ENCODE measurements at places on chromosomes 3 and 15.
A peak's percentile ranks its signal among the peaks of the same experiment; 100 is the strongest.

- DNase-seq: no peak
These were observed 145.9 kb upstream of the GALNT15 start for GRCh38 chr3:16028604-16029003.

- DNase-seq: peak; percentile 15
These were observed 109.2 kb downstream of the CD47 start for GRCh38 chr3:107981471-107982111.

- no peak for DNase-seq
These were observed 29.5 kb upstream of the CCDC54 start for GRCh38 chr3:107347751-107348150.

DNA sequence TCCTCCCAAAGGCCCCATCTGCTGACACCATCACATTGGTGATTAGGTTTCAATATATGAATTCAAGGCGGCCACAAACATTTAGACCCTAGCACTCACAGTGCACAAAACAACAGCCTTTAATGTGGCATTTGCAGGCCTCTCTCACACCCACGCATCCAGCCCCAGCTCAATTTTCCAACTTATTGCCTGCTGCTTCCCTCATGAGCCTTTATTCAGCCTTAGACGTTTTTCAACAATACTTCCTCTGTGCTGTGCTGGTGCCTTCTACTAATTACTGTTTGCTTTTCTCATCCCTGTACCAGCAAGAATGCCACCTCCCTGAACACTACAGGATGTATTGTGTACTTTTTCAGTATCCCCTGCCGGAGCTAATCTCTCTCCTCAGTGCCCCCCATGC, 334.6 kb downstream of the GABRB3 start:
- no peak for DNase-seq

DNA sequence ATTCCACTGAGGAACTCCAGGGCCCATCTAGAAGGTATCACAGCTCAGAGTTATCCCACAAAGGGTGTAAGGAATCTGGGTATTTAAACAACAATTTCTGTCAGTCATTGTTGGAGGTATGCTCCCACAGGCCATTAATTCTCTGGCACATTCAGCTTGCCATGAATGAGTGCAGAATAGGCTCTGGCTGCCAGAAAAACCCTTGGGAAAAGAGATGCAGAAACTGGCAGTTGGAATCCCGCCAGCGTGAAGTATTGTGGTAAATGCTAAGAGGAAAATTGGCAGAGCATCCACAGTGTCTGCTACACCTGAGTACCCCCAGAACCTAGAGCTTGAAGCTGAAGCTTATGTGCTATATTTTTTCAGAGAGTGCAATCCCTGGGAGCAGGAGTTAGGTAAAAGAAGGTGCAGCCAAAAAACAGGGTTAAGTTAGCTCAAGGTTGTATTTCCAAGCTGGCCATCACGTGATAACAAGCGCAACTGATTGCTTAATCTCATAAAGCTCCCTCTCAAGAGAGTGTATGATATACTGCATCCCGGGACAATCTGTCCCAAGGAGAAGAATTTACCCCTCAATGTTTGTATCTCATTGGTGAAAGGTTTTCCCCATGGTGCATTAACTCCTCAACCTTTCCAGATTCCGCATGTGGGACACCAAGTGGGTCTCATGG, 94.2 kb upstream of the ACP3 start:
- DNase-seq: no peak

- DNase-seq: no peak
These were observed 150.8 kb downstream of the TMEM108 start for GRCh38 chr3:133188996-133189395.

GRCh38 chr3:186646106-186646505, 5.9 kb downstream of the FETUB start:
- DNase-seq: no peak

DNA sequence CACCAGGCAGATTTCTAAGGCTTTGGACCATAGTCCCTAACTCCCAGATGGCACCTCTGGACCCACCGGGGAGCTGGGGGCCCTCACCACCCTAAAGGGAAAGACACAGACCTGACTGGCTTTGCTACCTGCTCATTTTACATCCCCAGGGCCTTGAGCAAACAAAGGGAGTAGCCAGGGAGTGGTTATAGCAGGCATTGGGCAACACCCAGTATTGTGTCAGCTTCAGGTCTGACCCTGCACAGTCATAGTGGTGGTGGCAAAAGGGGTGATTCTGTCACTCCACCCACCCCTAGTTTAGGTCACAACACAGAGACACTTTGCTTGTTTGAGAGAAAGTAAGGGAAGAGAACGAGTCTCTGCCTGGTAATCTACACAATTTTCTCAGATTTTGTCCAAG, 352.5 kb downstream of the DIPK2A start:
- no peak for DNase-seq

- DNase-seq: no peak
These were observed 29.0 kb upstream of the HHATL start for GRCh38 chr3:42731476-42732195.

DNA sequence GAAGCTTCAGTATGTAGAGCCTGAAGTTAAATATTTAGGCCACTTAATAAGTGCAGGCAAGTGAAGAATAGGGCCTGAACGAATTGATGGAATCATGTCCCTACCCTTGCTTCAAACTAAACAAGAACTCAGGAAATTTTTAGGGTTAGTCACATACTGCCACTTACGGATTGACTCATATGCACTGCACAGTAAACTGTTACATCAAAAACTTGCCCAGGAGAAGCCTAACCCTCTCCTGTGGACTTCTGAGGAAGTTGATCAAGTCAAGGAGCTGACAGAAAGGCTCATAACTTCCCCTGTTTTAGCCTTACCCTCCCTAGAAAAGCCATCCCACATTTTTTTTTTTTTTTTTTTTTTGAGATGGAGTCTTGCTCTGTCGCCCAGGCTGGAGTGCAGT, 20.6 kb upstream of the KBTBD12 start:
- no peak for DNase-seq

DNA sequence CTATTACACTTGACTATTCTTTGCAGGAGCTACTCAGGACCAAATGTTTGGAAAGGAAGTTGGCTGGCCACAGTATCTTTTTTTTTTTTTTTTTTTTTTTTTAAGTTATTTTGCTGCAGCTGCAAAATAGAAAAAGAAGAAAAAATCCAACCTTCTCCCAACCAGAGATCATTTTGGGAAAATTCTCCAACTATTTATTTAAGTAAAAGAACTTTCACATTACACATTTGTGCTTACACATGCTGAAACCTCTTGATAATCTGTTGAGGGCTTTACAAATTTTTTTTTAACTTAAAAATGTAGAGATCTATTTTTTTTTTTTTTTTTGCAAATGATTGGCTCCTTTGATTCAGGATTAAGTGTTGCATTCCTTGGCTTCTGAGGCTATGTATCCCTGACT, 148.0 kb downstream of the POLR2M start:
- no peak for DNase-seq

- no peak for DNase-seq
These were observed 62.7 kb upstream of the SLCO3A1 start for GRCh38 chr15:91790836-91791235.

DNA sequence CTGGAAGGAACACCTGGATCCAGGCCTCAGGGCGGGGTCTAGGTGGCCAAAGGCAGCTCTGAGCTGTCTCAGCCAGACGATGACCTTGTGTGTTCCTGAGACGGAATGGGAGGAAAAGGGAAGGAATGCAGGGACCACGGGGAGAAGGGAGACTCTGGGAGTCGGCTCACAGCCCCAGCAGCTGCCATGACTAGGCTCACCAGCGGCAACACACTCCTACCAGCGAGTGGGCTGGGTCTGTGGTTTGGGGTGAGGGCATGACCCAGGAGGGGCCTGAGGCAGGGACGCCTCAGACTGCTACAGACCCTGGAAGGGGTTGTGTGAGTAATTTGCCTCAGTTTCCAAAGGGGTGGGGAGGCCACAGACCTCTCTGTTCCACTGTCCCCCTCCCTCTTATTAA, 19.8 kb downstream of the IQSEC1 start:
- DNase-seq: no peak

- no peak for DNase-seq
These were observed 1092.5 kb upstream of the EPHA6 start for GRCh38 chr3:95721938-95722337.

GRCh38 chr3:11230125-11230524, 42.1 kb upstream of the ATG7 start:
- DNase-seq: no peak

- DNase-seq: no peak
These were observed 46.4 kb downstream of the ST3GAL6 start for GRCh38 chr3:98809557-98809956.

DNA sequence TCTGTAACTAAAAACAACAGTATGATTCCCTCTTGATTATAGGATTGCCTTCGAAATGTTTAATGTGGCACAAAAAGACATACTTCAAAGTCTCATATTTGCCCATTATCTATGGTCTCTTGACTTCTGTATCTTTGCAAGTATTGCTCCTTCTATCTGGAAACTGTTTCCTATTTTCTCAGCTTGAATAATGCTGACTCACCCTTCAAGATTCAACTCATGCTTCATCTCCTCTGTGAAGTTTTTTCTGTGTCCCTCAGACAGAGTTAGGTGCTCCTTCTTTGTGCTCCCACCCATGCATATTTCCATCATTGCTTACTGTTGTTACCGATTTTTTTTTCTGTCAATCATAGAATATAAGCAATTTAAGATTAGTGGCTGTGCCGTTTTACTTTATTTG, 192.8 kb upstream of the ROBO1 start:
- DNase-seq: no peak

DNA sequence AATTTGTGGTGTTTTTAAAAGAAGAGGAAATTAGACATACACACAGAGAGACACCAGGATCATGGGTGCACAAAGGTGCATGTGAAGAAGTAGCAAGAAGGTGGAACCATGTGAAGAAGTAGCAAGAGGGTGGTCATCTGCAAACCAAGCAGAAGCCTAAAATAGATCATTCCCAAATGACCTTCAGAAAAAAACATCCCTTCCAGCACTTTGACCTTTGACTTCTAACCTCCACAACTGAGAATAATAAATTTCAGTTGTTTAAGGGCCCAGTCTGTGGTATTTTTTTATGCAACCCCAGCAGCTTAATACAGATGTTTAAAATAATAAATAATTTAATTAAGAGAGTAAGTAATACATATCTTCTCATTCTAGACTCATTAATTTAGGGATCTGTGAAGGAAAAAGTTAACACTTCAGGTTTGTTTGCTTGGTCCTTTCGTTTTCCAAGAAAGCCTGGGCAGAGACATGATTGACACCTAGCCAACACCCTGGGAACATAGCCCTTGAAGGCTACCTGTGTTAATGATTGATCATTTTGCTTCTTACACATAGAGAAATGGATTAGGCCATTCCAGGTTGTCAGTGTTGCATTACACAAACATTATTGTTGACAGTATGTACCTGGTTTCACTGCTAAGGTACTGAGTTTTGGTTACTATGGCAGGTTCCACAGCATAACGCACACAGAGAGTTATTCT, 1331.2 kb upstream of the GBE1 start:
- no peak for DNase-seq

GRCh38 chr15:82093774-82094211, 48.0 kb upstream of the MEX3B start:
- DNase-seq: no peak

- no peak for DNase-seq
These were observed 3.2 kb upstream of the BCL2L10 start for GRCh38 chr15:52115598-52116427.

GRCh38 chr15:66296186-66296585, 2.8 kb downstream of the DIS3L start:
- DNase-seq: no peak

DNA sequence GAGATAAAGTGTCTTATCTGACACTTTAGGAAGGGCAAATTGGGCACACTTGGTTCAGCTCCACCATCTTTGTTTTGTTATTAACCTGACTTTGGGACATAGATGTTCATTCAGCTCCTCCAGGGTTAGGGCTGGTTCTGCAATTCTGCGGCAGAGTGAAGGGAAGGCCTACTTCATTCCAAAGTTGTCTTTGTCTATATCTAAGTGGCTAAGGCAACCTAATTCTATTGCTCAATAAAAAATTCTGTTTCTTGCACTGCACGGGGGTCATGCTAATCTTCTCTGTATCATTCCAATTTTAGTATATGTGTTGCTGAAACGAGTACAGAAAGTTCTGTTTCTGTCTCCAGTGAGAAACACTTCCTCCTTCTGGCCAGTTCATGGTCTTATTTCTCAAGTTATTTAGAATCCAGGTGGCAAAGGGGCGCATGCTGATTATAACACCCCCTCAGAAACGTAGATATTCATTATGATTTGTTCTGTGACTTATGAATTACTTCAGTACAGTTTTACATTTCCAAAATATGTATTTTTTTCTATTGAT, 53.5 kb downstream of the PFN2 start:
- no peak for DNase-seq

DNA sequence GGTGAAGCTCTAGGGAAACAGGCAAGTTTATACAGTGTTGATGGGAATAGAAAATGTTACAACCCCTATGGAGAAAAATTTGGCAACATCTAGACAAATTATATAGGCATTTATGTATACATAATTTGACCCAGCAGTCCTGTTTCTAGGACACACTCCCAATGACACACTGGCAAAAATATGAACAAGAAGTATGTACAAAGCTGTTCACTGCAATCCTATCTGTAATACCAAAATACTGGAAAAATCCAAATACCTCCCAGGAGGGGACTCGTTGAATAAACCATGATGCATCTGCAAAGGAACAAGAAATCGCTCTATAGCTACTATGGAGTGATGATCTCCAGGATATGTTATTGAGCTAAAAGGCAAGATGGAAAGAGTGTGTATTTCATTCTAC, 8.5 kb downstream of the BFSP2 start:
- no peak for DNase-seq

DNA sequence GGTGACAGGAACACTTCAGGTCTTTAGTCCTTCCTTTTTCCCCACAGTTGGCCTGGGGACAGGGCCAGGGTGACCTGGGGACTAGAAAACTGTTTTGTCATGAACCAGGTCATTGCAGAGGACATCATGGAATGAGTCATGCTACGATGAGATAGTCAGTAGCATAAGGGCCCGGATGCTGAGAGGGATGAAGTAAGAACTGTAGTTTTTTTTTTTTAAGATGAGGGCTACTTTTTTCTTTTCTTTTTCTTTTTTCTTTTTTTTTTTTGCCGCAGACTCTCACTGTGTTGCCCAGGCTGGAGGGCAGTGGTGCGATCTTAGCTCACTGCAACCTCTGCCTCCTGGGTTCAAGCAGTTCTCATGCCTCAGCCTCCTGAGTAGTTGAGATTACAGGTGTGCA, 8.0 kb downstream of the MAP2K5 start:
- no peak for DNase-seq

DNA sequence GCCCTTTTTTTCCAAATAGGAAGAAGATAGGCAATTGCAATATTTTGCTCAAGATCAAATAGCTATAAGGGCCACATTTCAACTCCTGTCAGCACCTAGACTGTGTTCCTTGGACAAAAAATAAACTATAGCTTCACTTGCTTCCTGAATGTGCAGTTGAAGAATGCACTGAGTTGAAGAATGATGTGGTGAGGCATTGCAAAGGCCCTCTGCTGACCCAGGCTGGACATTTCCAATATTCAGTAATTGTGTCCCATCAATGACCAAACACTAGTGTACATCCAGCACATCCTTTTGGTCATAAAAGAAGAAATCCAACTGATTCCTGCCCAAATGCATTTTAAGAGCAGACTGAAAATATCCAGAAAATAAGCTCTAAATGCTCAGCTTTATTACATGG, 424.8 kb upstream of the TGFBR2 start:
- no peak for DNase-seq
